CD4-positive, alpha-beta T cell (primary cell): ENCODE measurements at places on chromosomes 5 and 9. TPM values are rescaled to one million over a fixed set of nuclear protein-coding genes. Genes with fewer than 3 reads are reported as not detected.

The CYLC2 gene
- total RNA-seq, result not detected

The GLRA1 gene
- total RNA-seq, result not detected

The ZDHHC11 gene
- 18.3 TPM for total RNA-seq

The RFESD gene
- 1.5 TPM for total RNA-seq

The GPR151 gene
- total RNA-seq, result not detected

- peak; percentile 82 for DNase-seq
These were observed 10.2 kb downstream of the HAND1 start for GRCh38 chr5:154467655-154468354.

GRCh38 chr9:7210854-7211637 is 453.3 kb downstream of the KDM4C start:
- no peak for DNase-seq
